Activated CD4-positive, alpha-beta T cell treated with anti-CD3 and anti-CD28 coated beads for 48 hours (primary cell): ENCODE measurements at places on chromosomes 2 and 18.

DNA sequence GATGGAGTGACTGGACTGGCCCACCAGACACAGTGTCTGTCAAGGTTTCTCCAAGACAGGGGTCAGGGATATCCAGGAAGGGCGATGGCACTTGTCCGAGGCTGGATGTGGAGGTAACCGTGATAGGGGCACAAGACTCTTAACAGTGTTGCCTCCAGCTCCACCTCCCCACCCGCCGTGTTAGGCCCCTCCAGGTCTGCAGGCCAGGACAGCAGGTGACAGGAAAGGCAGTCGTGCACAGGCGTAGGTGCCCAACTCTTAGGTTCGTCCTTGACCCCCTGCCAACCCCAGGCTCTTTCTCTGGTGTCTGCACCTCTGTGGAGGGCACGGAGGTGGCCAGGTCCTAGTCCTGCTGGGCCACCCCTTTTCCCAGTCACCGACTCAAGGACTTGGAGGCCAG lies 10.1 kb downstream of the ITM2C start:
- DNase-seq: no peak

DNA sequence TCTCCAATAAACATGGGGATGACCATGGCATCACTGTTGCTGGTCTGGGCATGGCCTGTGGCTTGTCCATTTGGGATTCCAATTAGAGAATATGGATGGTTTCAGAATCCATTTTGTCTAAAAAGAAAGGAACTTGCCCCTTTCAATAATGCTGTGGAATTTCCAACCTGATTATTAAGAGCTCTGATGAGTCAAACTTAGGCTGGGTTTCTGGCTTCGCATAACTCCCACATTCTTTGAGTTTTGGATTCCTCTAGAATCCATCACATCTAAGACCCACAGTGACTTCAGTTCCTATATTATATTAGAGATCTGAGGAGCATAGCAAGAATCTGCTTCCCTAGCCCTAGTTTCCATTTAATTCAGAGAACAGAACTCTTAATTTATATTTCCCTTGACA lies 531.5 kb downstream of the TNS1 start:
- no peak for DNase-seq

- no peak for DNase-seq
Observed at GRCh38 chr2:27689424-27689823, 25.7 kb downstream of the SLC4A1AP start.

DNA sequence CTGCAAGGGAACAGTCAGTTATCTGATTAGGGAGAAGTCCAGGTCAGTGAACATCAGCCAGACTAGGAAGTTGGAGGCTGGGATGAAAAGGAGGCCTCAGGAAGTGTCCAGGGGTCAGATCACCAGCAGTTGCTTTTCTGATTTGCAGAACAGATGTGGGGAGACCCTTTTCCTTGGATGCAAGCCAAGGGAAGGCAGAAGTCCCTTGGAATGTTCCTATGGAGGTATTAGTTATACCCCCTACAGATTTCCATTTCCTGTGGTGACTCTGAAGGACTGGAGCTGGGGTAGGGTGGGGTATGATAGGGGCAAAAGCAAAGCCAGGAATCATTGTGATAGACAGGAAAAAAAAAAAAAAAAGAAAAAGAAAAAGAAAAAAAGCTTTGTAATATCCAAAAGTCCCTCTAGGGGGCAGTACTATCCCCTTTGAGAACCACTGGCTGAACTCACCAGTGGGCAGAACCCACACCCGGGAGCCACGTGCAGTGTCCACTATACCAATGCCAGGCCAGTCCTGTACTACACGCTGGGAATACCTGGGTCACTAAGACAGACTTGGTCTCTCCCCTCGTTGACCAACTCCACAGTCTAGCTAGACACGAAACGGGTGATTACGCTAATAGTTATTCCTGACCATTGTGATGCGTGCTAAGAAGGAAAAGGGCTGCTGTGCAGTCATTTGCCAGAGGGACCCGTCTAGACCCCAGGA lies 7.4 kb downstream of the DYSF start:
- no peak for DNase-seq
